ENCODE measurements at places on chromosomes 1 and 21.

DNA sequence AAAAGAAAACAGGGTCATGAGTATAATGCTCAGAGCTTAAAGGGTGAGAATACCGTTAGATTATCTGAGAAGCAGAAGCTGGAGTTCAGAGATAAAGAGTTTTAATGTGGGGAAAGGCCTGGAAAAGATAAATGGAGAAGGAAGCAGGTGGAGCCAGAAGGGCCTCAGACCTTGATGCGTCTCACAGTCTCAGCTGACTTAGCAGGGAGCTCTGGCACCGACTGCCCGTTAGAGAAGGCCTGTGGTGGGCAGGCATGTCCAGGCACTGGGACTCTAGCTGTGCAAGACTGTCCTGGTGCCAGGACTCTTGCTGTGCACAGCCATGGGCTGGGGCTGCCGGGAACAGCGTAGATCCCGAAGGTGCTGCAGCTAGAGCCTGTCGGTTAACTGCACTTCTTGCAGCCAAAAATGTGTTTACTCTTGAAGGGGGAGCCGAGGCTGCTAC is 3.8 kb upstream of the SLAMF9 start:
- DNase-seq: no peak

DNA sequence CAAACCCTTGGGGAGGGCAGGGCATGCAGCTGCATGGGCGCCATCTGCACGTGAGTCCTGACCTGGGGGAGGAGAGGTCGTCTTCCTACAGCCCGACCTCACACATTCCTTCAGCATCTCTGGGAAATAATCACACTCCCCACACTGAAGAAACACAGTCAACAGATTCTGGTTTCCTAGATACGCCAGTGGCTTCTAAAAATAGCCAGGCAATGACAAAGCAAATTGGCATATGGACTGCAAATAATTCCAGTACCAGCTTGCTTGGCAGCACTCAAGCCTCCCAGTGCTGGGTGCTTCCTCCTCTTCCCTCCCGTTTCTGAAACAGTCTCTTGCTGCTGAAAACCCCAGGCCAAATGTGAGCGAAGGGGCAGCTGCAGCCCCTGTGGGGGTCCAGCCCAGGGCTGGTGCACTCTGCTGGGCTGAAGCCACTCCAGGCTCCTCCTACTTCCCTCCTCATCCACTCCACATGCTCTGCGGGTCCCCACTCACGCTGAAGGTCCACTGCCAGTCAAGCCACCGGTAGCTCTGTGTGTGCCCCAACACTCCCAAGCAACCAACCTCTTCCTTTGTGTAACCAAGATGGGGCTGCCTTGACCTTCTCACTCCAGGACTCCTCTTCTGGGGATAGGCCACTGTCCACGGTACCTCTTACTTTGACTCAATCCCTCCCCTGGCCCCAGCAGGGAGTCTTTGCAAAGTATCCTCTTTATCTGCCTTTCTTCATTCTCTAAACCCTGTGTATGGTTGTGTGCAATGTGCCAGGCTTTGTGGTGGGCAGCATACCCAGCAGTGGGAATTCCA is 69.0 kb downstream of the KCND3 start:
- DNase-seq: no peak

DNA sequence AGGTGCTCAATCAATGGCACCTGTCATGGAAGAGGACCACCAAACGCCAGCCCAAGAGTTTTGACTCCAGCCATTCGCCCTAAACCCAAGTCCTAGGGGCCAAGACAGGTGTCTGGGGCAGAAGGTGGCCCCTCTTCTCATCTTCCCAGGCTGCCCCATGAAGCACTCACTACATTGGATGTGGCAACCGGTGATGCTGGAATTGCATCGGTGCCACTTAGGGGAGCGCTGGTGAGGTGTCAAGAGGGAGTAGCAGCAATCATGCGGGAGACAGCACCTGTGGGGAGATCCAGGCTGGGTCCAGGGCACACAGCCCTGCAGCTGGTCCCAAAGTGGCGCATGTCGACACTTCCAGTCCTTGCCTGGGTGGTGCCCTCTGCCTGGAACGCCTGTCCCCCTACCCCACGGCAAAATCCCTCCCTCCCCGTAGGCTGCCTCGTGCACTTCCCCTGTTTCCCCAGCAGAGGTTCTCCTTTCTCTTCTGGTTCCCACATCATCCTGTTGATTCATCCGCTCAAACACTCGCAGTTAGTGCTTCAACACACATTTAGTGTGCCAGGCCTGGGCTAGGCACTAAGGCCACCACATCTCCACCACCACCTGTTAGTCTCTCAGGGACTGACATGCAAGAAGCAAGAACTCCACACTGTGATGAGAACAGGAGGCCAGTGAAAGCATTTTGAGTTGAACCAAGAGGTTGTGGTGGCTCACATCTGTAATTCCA is 18.5 kb downstream of the PLA2G2D start:
- peak; percentile 75 for DNase-seq

GRCh38 chr1:170009551-170009950 is 64.9 kb downstream of the KIFAP3 start:
- no peak for DNase-seq

- no peak for DNase-seq
These were observed 130.9 kb downstream of the GALNT2 start for GRCh38 chr1:230197644-230198567.

- DNase-seq: no peak
These were observed 8.8 kb upstream of the UAP1 start for GRCh38 chr1:162552684-162553252.

- no peak for DNase-seq
These were observed 68.7 kb downstream of the ALG14 start for GRCh38 chr1:95004013-95004412.

GRCh38 chr1:208510192-208510952 is 266.2 kb upstream of the PLXNA2 start:
- DNase-seq: no peak

DNA sequence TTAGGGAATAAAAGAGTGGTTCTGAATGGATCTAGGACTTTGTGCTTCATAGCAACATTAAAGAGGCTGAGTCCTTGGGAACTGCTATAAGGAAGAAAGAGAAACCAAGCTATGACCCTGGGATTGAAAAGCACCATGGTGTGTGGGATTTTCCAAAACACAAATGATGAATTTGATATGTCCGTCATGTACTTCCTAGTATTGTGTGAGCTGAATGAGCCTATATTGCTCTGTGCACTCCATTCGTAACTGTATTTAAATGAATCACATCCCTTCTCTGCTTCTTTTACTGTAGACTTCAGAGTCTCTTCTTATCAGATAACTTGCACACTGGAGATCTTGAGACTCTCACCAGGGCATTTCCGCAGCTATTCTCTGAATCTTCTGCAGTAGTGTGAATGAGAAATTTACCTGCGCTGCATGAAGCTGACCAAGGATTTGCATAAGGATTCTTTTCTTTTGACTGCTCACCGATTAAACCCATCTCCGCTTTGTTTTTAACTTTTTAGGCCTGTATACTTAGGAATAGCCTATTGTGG is 23.1 kb upstream of the OR10J4 start:
- DNase-seq: no peak

- DNase-seq: no peak
These were observed 32.5 kb upstream of the FHAD1 start for GRCh38 chr1:15214527-15214926.

DNA sequence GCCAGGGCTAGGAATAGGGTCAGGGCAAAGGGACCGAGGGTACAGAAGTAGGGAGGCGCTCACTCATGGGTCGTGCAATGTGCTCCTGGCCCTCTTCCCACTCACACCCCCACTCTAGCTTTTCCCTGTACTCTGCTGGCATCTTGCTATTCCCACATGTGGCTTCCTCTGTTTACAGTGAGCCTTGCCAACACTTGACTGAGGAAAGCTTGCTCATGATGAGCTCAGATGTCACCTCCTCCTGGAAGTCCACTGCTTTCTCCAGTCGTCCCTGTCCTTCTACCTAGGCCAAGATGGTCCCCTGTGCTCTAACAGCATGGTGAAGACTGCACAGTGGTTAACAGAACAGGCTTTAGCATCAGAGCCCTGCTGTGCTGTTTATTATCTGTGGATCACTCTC is 8.0 kb upstream of the RIMS3 start:
- no peak for DNase-seq

DNA sequence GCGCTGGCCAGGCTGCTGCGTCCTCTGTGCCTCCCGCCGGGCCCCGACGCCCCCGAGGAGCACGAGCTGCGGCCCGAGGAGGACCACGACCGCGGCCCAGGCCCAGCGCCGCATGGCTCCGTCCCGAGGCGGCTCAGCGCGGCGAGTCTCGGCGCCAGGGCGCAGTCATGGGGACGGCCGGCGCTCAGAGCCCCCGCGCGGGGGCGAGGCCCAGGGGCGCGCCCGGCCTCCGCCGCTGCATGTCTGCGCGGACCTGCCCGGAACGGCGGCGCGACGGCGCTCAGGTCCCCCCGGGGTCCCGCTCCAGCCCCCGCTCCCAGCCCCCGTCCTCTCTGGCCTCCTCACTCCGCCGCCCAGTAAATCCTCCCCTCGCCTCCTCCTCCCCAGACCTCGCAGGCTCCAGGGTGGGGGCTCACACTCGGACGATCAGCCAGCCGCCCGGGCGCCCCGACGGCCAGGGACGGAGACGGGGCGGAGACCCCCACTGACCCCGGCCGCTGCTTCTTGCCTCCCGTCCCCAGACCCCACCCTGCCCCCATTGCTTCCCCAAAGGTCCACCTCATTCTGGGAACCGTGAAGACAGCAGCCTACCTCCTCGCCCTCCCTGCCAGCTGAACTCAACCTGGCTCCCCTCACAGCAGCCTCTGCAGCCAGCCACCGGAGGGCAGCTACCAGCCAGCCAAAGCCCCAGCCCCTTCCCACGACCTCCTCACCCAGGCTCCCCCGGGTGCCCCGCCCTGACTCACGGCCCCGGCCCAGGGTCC is at the start of gene C1QTNF12:
C1QTNF12 (minus strand) TSS at position 146 of the 764 bp plus-strand sequence; CDS start at position 114, 32 bp downstream.
- peak; percentile 49 for DNase-seq

DNA sequence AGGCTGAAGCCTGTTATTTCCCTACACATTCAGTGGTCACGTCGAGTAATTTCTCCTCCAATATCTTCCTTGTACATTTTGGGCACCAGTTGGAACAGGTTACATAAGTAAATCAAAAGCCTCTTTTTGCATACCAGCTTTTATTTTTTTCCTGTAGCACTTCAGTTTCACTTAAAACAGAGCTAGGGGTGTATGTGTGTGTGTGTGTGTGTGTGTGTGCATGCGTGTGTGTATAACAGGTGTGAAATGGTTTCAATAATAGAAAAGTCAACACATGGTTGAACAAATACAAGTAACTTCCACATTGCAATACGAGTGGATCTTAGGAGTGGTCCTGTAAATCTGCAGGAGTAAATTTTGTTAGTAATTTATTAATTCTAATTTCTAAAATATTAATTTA is 3.0 kb upstream of the MAN1A2 start:
- no peak for DNase-seq

DNA sequence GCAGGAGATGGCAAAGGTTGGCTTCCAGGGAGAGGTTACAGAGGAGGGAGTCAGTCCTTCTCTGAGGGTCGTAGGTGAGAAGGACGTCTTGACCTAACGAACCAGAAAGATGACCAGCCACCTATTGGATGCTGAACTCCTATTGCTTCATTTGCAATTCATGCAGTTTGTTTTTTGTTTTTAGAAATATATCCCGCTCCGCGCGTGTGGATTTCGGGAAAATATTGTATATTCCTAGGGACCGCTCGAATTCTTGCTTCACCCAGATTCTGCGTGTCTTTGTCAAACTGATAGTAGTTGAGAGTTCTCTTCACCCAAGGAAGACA is 564 bp downstream of the DISP1 start:
- DNase-seq: no peak

DNA sequence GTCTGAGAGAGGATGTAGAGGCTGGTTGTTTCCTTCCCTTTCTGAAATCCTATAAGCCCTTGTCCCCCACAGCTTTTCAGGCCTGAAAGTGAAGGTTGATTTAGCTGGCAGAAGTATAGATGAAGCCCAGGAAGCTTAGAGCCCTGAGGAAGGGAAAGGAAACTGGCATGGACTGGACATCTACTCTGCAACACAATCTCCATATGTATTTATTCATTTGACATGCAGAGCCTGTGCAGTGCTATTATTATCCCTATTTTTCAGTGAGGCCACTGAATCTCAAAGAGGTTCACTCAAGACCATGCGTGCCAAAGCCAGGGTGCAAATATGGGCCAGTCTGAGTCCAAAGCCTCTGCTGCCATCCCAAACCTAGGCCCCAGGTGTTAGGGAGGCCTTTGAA is 78.5 kb upstream of the KCND3 start:
- no peak for DNase-seq

- DNase-seq: no peak
These were observed 512.3 kb upstream of the PLXNA2 start for GRCh38 chr1:208756339-208756981.

DNA sequence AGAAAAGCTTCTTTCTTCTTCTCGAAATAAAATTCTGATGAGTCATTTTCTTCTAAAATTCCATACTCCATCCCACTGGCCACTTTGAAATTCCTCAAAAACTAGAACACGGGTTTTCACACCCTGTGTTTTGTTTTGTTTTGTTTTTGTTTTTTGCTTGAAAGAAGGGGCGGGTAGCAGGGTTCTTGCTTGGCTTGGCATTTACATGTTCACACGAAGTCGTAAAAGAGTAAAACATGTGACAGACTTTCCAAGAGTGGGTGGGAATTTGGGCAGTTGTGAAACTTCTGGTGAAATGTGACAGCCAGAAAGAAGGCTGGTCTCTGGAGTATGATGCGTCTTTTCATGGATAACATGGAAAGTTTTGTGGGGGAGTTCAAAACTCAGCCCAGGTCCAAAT is 47.1 kb upstream of the FMN2 start:
- no peak for DNase-seq

DNA sequence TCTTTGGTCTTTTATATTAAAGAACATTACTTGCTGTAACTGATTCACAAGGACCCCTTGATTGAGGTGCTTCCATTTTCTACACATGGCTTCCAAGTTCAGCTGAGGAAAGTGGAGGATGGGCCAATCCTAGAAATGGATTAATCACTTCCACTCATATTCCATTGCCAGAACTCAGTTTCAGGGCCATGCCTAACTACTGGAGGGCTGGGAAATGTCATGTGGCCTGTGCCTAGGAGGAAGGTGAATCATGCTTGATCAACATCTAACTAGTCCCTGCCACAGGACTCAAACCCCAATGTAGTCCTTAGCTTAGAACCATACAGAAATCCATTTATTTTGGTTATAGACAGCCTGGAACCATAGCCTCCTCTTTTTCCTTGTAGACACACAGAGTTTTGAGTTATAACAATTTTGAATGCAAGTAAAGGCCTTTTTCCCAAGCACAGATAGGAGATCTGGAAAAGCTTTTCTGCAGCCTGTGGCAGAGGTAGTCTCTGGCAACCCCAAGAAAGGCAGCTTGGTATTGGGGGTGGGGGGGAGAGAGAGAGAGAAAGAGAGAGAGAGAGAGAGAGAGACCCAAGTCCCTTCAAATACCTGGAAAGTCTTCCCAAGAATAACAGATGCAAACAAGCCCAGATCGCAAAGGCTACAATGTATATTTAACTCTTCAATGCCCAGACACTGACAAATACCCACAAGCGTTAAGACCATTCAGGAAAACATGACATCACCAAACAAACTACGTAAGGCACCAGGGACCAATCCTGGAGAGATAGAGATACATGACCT is 12.5 kb downstream of the MAST2 start:
- DNase-seq: no peak
